ENCODE measurements at places on chromosomes 1 and 21.

DNA sequence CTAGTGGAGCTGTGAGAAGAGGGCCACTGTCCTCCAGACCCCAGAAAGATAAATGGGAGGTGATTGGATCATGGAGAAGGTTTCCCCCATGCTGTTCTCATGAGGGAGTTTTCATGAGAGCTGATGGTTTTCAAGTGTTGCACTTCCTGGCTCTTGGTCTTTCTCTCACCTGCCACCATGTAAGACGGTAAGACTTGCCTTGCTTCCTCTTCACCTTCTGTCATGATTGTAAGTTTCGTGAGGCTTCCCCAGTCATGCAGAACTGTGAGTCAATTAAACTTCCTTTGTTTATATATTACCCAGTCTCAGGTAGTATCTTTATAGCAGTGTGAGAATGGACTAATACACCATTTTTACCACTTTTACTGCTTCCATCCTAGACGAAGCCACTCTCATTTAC is 27.6 kb downstream of the GPR88 start:
- no peak for DNase-seq

GRCh38 chr1:203638103-203638475 is 11.5 kb downstream of the ATP2B4 start:
- no peak for DNase-seq

- DNase-seq, result no peak
These were observed 246.1 kb downstream of the SLC45A1 start for GRCh38 chr1:8563944-8564537.

- no peak for DNase-seq
These were observed 1.2 kb downstream of the PPT1 start for GRCh38 chr1:40095806-40096205.
